NCI-H1092 (cell line): ENCODE measurements at places on chromosomes 6 and 20.

DNA sequence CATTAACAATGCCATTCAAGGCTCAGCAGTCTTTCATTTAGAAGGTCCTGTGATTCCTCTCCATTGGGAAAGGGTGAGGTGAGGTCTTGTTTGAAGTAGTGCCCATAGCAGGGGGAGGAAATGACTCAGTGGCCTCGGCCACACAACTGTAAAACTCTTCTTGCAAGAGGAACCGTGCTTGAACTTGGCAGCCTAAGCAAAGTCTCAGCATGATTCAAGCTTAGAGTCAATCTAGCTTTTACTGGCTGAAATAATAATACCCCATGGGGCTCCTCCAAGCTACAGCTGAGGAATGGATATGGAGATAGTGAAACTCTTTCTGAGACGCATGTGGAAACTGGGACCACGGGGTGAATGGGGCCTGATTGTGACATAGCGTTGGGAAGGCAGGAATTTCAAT lies 428.2 kb downstream of the BMP2 start:
- DNase-seq: no peak

DNA sequence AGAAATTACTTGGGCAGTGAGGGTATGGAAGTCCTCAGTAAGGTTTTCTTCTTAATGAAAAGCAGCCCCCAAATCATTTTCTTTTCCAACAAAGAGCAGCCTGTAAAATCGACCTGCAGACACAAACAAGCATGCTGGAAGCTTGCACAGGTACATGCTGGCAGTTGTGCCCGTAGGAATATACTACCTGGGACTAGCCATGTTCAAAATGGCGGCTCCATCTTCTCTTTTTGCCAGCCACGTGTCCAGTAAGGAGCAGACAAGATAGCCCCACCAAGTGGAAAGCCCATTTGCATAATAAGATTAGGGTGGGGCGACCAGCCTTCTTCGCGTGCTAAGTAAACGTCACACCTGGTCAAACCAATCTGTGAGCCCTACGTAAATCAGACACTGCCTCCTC lies 259.4 kb upstream of the AGPAT4 start:
- DNase-seq: no peak

- DNase-seq: no peak
Observed at GRCh38 chr6:144170044-144170443, 19.7 kb downstream of the STX11 start.

- no peak for DNase-seq
Observed at GRCh38 chr6:84018453-84019061, 15.0 kb upstream of the MRAP2 start.

DNA sequence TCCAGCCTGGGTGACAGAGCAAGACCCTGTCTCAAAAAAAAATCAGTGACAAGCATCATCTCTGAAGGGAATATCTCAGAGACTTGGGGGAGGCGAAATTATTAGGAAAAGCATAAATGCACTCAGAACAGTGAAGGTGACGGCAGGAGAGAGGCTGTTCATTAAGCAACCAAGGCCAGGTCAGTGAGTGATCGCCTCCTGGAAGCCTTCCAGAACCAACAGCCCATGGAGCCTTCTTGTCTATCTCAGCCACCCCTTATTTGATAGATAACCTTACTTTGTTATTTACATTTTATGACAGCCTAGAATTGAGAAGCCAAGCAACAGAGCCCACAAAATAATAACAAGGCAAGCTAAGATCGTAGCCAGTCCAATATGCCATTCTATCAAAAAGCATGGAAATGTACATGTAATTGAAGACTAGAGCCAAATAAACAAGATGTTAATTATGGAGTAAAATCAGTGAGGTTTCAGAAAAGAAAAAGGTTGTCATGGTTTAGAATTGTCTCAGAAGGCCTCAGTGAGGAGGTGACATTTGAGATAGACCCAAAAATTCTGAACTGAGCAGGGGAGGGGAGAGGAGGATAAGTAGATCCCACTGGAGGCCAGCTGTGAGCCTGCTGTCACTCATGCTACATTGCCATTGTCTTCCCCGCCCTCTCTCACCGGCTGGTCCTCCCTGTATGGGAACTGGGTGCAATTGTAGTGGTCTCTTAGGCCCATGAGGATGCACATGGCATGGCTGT lies 17.8 kb downstream of the BNIP5 start:
- DNase-seq: peak; percentile 15

DNA sequence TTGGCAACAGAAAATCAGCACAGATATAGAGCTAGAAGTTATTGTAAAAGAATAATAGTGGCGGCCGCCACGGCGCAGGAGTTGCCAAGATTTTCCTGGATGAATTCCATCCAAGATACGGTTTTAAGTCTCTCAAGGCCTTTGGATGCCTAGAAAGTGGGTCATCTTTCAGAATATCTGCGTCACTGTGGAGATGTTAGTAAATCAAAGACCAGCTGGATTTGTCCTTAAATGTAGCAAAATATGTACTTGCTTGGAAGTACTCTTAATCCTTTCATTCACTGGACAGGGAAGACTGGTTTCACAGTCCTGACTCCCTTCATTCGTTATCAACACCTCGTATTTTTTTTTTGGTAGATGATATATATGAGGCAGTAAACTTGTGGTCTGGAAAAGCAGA lies 83.0 kb downstream of the SLC22A3 start:
- DNase-seq: no peak

GRCh38 chr6:146857980-146858347 lies 259.2 kb downstream of the ADGB start:
- peak; percentile 30 for DNase-seq

- no peak for DNase-seq
Observed at GRCh38 chr6:169145496-169145895, 108.2 kb downstream of the THBS2 start.

GRCh38 chr20:43372051-43372450 lies 85.6 kb upstream of the SRSF6 start:
- DNase-seq: no peak

GRCh38 chr6:79627422-79627821 lies 3.7 kb upstream of the SH3BGRL2 start:
- no peak for DNase-seq

DNA sequence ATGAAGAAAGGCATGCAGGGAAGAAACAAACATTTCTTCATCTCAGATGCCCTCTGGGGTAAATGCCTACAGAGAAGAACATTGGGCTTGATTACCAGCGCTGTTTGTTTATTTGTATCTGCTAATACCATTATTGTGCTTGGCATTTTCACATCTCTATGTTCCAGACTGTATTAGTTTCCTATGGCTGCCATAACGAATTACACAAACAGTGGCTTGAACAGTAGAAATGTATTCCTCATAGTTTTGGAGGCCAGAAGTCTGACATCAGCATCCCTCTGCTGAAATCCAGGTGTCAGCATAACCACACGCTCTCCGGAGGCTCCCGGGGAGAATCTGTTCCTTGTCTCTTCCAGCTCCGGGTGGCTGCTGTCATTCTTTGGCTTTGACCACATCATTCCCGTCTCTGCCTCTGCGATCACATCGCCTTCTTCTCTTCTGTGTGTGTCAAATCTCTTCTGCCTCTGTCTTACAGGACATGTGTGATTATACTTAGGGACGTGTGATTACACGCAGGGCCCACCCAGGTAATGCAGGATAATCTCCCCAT lies 241.6 kb upstream of the SUPT3H start:
- no peak for DNase-seq

GRCh38 chr20:51600016-51600420 lies 57.5 kb upstream of the NFATC2 start:
- DNase-seq: no peak

- DNase-seq: no peak
Observed at GRCh38 chr6:107361753-107362604, 97.4 kb downstream of the PDSS2 start.

- DNase-seq: no peak
Observed at GRCh38 chr6:4664117-4664626, 112.0 kb upstream of the CDYL start.

DNA sequence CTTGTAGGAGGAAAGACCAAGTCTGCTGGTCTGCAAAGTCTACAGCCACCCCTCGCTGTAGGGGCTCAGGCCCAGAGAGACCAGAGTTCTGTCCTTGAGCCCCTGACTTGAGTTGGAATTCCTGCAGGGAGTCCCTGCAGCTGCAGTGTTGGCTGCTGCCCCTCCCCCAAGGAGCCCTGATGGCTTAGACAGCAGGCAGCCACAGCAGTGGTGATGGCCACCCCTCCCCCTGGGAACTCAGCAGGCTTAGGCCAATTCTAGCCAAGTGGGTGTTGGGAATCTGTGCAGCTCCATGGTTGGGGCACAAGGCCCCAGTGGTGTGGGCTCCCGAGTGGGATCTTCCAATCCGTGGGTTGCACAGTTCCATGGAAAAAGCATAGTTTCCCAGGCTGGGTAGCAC lies 345.4 kb downstream of the CD109 start:
- no peak for DNase-seq

GRCh38 chr6:152136449-152136825 lies 329.0 kb downstream of the ESR1 start:
- DNase-seq: peak; percentile 45

DNA sequence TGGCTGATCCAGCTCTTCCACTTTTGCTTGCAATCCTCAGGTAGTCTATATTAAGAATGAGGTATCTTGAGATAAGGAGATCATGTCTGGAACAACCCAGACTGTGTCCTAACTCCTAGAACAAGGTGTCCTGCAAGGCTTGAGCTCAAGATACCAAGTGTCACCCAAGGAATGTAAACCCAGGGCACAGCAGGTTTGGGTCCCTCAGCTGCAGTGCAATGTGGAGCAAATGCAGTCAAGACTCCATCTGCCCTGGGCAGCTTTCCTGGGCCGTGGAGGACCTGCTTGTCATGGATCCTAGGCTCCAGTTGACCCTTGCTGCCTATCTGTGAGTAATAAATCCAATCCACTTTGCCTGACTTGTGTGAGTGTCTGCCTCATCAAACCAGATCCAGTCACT lies 166.1 kb downstream of the OTOR start:
- no peak for DNase-seq
